Left ventricle myocardium inferior (tissue), 1 donor: ENCODE measurements at places on chromosomes 16 and 17. TPM values are rescaled to one million over a fixed set of nuclear protein-coding genes. Genes with fewer than 3 reads are reported as not detected.

DNA sequence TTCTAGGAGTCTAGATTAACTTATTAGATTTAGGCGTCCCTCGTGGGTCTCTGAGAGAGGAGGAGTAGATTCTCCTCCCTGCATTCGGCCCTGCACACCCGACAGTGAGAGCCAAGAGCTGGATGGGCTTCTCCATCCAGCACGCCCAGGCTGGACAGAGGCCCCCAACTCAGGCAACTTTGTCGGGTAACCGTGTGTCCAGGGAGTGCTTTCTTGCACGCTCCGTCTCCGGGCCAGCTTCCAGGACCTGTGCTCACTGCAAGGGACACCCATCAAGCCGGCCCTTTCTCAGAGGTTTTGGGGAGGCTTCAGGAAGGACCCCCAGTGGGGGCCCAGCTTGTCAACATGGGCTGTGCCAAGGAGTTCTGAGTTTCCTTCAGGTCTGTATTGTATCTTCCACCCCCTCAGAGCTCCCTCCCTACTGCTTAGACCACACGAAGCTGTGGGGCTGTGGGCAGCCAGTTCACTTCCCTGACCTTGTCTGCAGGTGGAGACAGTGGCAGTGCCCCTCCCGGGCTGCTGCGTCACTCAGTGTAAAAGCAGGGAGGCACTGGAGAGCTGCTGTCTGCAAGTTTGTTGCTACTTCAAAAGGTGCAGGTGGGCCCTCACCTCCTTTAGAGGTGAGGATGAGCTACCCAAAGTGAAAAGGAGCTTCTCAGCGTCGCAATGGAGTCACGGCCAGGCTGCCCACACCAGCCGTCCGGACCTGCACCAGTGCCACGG, 24.0 kb upstream of the C16orf78 start:
- no peak for DNase-seq

DNA sequence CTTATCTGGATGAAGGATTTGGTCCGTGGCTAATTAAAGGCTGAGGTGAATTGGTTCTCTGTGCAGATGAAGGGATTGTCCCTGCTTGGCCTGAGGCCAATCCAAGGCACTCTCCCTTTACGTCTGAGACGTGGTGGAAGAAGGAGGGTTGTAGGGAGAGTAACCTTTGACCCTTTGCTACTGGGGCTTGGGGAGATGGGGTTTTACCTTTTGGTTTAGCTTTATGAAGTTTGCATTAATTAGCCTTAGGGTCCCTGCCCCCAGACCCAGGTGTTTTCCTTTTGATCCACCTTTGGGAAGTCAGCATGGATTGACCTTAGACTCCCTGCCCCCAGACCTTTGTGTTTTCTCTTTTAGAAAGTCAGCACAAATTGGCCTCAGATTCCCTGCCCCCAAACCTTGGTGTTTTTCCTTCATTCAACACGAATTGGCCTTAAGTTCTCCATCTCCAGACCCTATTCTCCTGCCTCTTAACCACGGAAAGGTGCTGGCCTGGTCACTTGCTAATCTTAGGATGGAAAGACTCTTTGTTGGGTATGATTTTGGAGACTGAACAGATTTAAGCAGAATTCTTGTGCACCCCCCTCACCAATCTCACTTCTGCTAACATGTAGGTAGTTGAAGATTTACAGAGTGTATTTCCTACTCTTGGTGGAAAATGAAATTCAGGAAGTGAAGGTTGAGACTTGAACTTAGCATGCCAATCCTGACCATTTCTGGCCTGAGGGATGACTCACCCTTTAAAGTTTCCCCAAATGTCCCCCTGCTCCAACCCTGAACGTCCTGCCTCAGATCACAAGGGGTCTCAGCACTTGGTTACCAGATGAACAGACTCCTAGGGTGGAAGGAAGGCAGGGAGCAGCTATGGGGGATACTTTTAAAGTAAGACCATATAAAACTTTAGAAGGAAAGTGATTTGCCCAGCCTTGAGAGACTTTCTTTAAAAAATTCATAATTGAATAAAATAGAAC, 23.1 kb upstream of the MMD start:
- no peak for DNase-seq

- no peak for DNase-seq
These were observed 28.6 kb upstream of the NKD1 start for GRCh38 chr16:50519602-50520001.

- no peak for DNase-seq
These were observed 26.2 kb downstream of the WSCD1 start for GRCh38 chr17:6096201-6097004.

DNA sequence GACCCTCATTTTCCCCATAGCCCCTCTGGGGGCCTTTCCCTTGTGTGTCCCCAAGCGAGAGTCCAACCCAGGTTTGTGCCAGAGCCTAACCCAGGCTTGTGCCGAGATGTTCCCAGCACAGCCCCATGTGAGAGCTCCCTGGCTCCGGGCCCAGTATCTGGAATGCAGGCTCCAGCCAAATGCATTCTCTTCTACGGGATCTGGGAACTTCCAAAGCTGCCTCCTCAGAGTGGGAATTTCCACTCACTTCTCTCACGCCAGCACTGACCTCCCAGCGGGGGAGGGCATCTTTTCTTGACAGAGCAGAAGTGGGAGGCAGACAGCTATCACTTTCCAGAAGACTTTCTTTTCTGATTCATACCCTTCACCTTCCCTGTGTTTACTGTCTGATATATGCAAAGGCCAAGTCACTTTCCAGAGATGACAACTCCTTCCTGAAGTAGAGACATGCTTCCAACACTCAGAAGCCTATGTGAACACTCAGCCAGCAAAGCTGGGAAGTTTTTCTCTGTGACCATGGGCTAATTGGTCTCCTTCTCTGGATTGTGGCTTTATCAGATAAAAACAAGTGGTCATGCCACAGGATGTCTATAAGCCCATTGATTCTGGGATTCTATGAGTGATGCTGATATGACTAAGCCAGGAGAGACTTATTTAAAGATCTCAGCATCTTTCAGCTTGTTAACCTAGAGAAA, 2.5 kb upstream of the CCL2 start:
- DNase-seq = peak; percentile 98

DNA sequence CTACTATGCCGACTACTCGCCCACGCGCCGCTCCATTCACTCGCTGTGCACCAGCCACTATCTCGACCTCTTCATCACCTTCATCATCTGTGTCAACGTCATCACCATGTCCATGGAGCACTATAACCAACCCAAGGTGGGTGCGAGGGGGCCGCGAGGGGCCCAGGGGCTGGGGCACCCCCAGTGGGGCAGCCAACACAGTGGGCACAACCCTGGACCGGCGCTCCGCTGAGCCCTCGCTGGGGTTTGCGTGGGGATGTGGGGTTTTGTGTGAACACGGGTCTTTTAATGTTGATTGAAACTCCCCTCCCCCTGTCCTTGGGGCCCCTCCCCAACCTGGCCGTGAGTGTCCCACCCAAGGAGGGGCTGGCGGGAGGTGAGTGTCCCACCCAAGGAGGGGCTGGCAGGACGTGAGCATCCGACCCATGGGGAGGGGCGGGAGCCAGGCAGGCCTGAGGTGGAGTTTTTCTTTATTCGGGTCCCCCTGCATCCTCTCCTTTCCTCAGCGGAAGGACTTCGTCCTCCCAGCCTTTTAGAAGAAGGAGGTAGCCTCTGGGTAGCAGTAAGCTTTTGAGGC, 11.2 kb downstream of the TPSG1 start:
- DNase-seq = no peak

The ABCC12 gene
- total RNA-seq = not detected

DNA sequence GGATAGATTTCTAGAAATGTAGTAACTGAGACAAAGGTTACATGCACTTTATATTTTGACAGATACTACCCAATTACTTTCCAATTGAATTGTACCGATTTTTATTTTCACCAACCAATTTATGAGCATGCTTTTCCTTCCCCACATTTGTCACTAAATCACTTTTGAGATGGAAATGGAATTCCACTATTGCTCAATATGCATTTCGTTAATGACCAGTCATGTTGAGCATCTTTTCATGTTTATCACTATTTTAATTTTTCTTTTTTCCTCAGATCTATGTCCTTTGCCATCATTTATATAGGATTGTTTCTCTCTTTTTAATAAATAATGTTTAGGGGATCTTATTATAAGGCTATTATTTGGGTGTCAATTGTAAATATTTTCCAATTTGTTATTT, 102.8 kb upstream of the SMIM36 start:
- DNase-seq = no peak

GRCh38 chr16:2023092-2024031, 3.3 kb upstream of the NHERF2 start:
- peak; percentile 94 for DNase-seq

DNA sequence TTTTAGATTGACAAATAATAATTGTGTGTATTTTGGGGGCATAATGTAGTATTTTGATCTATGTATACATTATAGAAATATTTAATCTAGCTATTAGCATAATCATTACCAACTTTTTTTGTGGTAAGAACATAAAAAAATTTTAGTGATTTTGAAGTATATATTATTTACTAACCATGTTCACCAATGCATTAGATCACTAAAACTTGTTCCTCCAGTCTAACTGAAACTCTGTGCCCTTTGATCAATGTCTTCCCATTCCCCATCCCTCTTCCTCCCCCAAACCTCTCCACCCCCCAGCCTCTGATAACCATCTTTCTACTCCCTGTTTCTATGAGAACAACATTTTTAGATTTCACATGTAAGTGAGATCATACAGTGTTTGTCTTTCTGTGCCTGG, 8.5 kb downstream of the EFCAB13 start:
- no peak for DNase-seq

The FAM171A2 gene
- 0.55 TPM for total RNA-seq
